Skeletal muscle tissue (tissue), 5 donors: ENCODE measurements at places on chromosomes 16 and 17. TPM values are rescaled to one million over a fixed set of nuclear protein-coding genes. Genes with fewer than 3 reads are reported as not detected.

The SLFN12 gene
- total RNA-seq: 16.7 TPM

The PAM16 gene
- 32.9 TPM for total RNA-seq

The MNT gene
- 5.2 TPM for total RNA-seq

The ZNF597 gene
- 2.1 TPM for total RNA-seq

The SHISA6 gene
- 2.1 TPM for total RNA-seq

The LRRC36 gene
- total RNA-seq: not detected

The DNAI2 gene
- total RNA-seq: not detected

The FBXW10 gene
- not detected for total RNA-seq

The SPG7 gene
- total RNA-seq: 83.0 TPM

The KRTAP4-1 gene
- total RNA-seq: not detected

The ZNF624 gene
- 5.2 TPM for total RNA-seq

The RRAD gene
- total RNA-seq: 19.3 TPM

The ESRP2 gene
- not detected for total RNA-seq

The KRTAP2-3 gene
- total RNA-seq: not detected

The SLC12A3 gene
- total RNA-seq: not detected

The PABPN1L gene
- total RNA-seq: not detected
